Stimulated activated CD4-positive, alpha-beta T cell treated with anti-CD3 and anti-CD28 coated beads, TNF-alpha, amount 100 ng/mL, for 24 hours (primary cell): ENCODE measurements at places on chromosomes 12 and 14.

- no peak for DNase-seq
Measured at GRCh38 chr12:89173096-89173495, 179.2 kb downstream of the DUSP6 start.

DNA sequence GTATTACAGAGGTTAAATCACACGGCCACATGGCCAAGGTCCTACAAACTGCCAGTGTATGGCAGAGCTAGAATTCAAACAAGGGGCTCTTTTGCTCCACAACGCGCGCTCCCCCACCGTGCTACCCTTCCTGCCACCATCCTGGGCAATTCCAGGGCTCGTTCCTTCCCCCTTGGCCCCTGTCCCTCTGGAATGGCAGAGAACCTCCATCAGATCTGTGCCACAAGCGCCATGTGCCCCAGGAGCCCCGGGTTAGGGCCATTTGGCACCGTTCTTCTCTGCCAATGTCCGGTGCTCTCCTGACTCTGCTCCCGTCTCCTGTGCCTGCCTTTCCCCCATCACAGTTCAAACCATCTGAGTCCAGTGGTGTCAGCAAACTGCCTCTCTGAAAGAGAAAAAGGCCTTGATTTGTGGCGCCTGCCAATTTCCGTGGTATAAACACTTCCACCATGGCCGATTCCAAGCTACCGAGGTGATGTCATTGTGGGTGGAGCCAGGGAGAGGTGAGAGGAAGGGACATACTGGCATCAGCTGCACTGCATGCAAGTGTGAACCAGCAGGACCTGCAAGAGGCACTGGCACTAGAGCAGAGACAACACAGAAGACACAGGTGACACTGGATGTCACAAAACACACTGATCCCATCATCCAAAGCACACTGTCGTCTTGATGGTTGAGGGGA is 163.1 kb downstream of the CALM1 start:
- no peak for DNase-seq

- DNase-seq: no peak
Measured at GRCh38 chr14:36163451-36163850, 13.1 kb downstream of the PTCSC3 start.

DNA sequence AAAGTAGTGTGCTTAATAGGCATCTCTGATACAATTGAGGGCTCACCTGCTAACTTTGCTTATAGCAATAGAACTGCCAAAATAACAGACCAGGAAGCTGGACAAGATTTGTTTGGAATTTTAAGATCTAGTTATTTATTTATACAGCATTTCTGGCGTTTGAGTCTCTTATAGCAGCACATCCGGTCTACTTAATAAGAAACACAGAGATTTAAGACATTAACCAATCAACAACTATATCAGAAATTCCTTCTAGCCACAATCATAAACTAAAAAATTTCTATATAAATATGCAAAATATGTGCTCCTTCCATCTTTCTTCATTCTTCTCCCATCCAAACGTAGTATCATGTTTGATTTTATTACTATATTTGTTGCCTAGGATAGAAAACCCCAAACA is 2.6 kb downstream of the RTN1 start:
- no peak for DNase-seq

- no peak for DNase-seq
Measured at GRCh38 chr12:131369094-131369845, 341.6 kb upstream of the SFSWAP start.

GRCh38 chr12:10113075-10113474 is 14.3 kb upstream of the CLEC1A start:
- DNase-seq: no peak

- DNase-seq: no peak
Measured at GRCh38 chr12:125651625-125652024, 586.4 kb downstream of the AACS start.

- DNase-seq: no peak
Measured at GRCh38 chr14:102272392-102272791, 32.6 kb downstream of the MOK start.

- DNase-seq: no peak
Measured at GRCh38 chr14:75144944-75145343, 18.1 kb upstream of the NEK9 start.

DNA sequence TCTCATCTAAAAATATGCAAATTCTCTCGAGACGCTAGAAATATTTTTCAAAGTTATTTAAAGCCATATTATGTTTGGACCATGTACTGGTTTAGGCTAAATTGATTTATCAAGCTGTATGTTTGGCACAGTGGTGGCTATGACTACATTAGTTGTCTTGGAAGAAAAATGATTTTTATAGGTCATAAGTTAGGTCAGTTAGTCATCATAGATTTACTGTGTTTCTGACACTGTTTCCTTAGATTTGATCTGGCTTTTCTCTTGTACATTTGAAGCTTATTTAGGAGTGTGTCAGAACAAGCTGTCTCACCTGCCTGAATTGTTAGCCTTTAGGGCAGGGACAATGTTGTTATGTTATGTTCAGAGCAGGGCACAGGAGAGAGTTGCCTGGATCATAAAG is 161.1 kb upstream of the FBXO33 start:
- no peak for DNase-seq

GRCh38 chr12:47808574-47809365 is 10.9 kb downstream of the HDAC7 start:
- peak; percentile 62 for DNase-seq

- DNase-seq: no peak
Measured at GRCh38 chr14:79543348-79543747, 668.0 kb downstream of the DIO2 start.

- no peak for DNase-seq
Measured at GRCh38 chr14:24954700-24955037, 95.3 kb downstream of the STXBP6 start.

DNA sequence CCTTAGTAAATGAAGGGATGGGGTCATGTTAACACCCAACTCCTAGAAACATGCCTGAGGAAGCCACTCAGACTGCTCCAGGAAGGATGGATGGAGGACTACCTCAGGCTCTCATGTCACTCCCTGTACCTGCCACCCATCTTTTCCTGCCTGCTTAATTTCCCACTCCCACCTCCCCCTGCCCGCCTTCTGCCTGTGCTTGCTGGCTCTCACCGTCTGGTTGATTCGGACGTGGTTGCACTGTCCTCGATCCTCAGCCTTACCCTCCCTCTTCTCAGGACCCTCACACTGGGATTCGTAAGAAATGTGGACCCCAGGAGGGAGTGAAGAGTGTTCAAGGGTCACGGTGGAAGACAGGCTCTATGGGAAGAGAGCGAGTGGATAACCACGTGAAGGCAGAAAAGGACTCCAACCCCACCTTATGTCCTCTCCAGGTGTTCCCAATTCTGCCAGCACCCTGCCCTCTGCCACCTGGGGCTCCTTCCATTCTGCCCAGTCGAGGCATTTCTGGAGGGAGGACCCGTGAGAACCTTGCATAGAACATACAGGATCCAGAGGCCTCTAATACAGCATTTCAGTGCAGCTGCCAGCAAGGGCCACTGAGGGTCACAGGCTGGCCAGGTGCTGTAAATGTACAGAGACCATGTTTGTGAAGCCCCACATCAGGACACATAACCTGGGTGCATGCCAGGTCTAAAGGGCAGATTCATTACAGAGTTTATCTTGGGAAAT is 12.9 kb downstream of the ITGB7 start:
- no peak for DNase-seq

DNA sequence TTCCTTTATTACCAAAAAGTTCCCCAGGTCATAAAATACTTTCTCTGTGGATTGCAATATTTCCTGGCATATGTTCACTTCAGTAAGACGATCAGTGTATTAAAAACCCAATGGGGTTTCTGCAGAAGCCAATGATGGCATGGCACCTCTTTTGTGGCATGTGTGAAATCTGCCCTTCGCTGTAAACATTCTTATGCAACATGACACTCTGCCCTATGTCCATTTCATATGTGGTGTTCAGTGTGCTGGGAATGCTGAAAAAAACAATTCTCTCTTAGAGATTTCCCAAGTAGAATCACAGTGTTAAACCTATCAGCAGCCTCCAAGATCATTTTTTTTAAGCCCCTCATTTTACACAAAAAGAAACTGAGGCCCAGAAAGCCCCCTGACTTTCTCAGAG is 2.3 kb upstream of the MYBPC1 start:
- no peak for DNase-seq

DNA sequence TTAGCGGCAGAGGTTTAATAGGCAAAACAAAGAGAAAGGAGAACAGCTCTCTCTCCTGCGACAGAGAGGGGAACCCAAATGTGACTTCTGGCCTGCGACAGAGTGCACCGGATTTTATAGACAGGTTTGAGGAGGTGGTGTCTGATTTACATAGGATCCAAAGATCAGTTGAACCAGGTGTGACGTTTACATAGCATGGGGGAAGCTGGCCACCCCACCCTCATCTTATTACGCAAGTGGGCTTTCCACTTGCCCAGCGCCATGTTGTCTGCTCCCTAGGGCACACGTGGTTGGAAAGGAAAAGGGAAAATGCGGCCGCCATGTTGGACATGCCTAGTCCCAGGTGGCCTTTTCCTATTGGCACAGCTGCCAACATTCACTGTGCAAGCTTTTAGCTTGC is 17.4 kb downstream of the BCL2L14 start:
- DNase-seq: no peak

DNA sequence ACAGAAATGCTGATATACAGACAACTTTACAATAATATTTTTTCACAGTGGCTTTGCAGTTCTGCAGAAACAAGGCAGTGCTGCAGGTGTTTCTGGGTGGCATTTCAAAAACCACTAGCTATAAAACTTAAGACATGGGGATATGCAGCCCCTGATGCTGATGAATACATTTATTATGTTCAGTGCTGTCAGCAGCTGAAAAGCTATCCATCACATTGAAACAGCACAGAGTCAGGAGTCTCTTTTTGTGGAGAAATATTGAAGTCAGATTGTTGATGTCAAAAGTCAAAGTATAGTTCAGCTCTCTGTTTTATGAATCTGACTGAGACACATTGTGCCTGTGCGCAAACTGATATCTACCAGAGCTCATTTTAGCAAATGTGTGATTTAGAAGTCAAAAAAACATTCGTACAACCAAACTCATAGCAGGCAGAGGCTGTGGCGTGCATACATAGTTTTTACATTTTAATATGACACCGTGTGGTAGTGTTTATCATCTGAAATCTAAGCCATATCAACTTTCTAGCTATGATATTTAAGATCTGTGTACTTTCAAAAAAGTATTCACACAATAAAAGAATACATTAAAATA is 467.6 kb downstream of the PRKD1 start:
- DNase-seq: no peak

GRCh38 chr14:75069811-75070145 is 337 bp downstream of the ZC2HC1C start:
- no peak for DNase-seq

GRCh38 chr14:95387826-95388445 is 68.2 kb upstream of the CLMN start:
- DNase-seq: no peak

DNA sequence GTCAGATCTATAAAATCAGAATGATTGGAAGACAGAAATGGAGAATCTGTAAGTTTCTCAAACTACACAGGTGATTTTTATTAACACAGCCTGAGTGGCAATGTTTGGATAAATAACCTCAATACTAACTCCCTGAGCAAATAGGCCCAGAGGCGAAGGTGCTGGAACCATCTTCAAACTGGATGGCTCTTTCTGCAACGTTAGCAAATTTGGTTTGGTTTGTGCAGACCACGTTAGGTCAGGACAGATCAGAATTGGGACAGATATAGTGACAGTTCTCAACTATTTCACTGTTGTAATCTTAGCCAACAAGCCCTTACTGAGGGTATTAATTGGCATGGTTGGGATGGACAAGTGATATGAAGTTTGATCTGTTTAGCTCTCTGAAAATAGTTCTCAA is 9.1 kb upstream of the CLEC9A start:
- no peak for DNase-seq

DNA sequence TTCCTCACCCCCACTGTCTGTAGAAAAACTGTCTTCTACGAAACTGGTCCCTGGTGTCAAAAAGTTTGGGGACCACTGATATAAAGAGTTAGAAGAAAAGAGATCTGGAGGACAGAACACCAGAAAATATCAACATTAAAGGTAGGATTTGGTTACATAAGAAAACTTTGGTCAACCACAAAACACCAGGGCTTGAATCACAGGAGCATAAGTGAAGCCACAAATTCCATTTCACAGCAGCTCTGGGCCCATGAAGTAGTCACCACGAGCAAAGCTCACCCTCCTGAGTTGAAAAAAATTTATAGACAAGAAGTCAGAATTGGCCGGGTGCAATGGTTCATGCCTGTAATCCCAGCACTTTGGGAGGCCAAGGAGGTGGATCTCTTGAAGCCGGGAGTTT is 19.4 kb downstream of the RALGAPA1 start:
- no peak for DNase-seq

GRCh38 chr14:58738876-58739275 is 101.1 kb downstream of the DACT1 start:
- no peak for DNase-seq

- no peak for DNase-seq
Measured at GRCh38 chr12:107487011-107487680, 198.5 kb upstream of the PWP1 start.

GRCh38 chr12:63308671-63309070 is 157.7 kb upstream of the AVPR1A start:
- no peak for DNase-seq
